Posterior cingulate gyrus (tissue), 11 donors: ENCODE measurements at places on chromosomes 3 and 15.

GRCh38 chr15:98547741-98548138 lies 100.6 kb upstream of the IGF1R start:
- peak; percentile 15 for DNase-seq

DNA sequence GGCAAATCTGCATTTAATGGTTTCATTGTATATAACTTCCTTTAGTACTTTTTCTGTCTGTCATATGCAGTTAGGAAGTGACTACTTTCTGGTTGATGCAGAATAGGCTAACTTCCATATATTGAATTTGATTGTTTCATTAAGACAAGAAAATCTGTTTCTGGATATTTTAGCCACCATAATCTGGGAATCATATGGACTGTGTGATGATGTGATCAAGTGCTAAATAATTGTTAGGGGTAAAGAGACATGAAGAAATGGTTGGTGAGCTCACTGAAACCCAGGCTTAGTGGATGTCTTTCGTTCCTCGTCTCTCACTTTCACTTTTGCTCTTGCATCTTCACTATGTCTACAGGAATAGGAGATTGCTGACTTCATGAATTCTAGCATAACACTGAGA lies 3.5 kb upstream of the MNS1 start:
- no peak for DNase-seq

- DNase-seq, result no peak
These were observed 64.7 kb downstream of the UBE3A start for GRCh38 chr15:25374143-25374542.

DNA sequence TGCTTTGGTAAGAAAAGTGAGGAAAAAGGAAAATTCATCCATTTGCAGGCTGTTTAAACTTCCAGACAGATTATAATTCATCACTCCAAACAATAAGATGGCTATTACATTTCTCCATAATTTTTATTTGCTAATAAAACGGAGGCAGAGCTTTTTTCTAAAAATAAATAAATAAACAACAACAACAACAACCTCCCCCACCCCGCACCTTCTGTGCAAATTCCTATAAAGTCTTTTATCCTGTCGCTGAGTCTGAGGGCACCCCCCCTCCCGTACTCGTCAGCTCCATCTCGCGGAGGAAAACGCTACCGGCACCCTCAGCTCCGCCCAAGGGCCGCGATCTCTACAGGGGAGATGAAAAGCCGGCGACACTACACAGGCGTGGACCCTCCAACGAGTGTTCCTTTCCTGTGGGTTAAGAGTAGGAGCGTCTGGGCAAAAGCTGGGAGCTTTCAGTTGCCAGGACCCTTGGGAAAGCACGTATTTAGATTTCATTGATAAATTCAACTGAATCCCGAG lies 1.0 kb upstream of the ATP1B3 start:
- DNase-seq, result peak; percentile 97

- DNase-seq, result no peak
These were observed 32.2 kb downstream of the TFRC start for GRCh38 chr3:196049653-196050052.

- DNase-seq, result no peak
These were observed 46.9 kb downstream of the PROS1 start for GRCh38 chr3:93926789-93927188.

DNA sequence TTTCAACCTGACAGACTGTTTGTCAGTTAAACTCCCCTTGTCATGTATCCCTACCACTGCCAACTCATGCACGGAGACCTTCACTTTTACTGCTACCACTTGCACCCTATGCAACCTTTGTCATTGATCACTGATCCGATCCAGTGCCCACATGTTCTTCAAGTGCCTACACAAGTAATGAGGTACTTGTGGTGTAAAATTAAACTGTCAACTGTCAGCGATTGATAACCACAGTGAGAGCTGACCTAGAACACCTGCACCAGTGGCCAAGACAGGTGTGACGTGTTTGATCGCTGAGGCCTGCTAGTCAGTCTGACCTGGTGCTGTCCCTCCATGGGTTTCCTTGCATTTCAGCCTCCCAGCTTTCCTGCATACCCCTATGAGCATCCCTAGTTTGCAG lies 55.6 kb downstream of the MECOM start:
- DNase-seq, result no peak

GRCh38 chr3:117705011-117705410 lies 995.4 kb downstream of the TUSC7 start:
- DNase-seq, result no peak

- no peak for DNase-seq
These were observed 66.5 kb upstream of the PYGO1 start for GRCh38 chr15:55654561-55655031.

DNA sequence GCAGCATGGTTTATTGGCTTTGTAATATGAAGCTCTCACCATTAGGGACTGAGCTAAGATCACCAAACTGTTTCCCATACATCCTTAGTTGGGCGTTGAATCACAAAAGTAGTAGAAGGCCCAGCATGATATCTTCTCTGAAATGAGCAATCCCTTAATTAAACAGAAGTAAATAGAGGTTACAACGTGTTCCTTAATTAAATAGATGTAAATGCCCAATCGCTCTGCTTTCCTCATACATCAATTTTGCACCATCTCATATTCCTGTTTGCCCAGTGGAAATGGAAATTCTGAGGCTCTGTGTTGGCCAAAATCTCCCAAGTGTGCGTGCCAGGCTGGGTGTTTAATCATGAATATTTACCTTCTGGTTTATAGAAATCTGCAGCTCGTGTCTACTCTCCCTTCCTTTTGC lies 107.4 kb upstream of the FOXB1 start:
- no peak for DNase-seq
